ENCODE measurements at places on chromosomes 2 and 18.

- H3K27ac ChIP-seq, result no peak overlapping the region
- H3K36me3 ChIP-seq, result no peaks in the 10 kb centered on the region
- H3K4me1 ChIP-seq, result no peaks in the 10 kb centered on the region
- DNase-seq, result no peak
- no peaks in the 10 kb centered on the region for H3K27me3 ChIP-seq
Measured at GRCh38 chr2:134582547-134582899, 136.3 kb downstream of the TMEM163 start.

GRCh38 chr2:25853038-25853638 lies 25.1 kb downstream of the ASXL2 start:
- DNase-seq, result no peak
- H3K27ac ChIP-seq, result no peak overlapping the region
- H3K27me3 ChIP-seq, result no peaks in the 10 kb centered on the region
- H3K4me3 ChIP-seq, result no peak overlapping the region
- H3K4me1 ChIP-seq, result peaks cover 5% of the 10 kb centered on the region

- H3K27me3 ChIP-seq, result peaks cover 46% of the 10 kb centered on the region
- H3K36me3 ChIP-seq, result no peaks in the 10 kb centered on the region
- DNase-seq, result peak; percentile 77
- no peak overlapping the region for H3K27ac ChIP-seq
- H3K4me1 ChIP-seq, result peaks cover 15% of the 10 kb centered on the region
Measured at GRCh38 chr2:157327621-157328500, 2.2 kb upstream of the ERMN start.

GRCh38 chr18:8601277-8602032 lies 7.8 kb upstream of the RAB12 start:
- peaks cover 17% of the 10 kb centered on the region for H3K27me3 ChIP-seq
- no peak for DNase-seq
- no peaks in the 10 kb centered on the region for H3K36me3 ChIP-seq
- H3K4me1 ChIP-seq, result peaks cover 8% of the 10 kb centered on the region
- H3K27ac ChIP-seq, result no peak overlapping the region

DNA sequence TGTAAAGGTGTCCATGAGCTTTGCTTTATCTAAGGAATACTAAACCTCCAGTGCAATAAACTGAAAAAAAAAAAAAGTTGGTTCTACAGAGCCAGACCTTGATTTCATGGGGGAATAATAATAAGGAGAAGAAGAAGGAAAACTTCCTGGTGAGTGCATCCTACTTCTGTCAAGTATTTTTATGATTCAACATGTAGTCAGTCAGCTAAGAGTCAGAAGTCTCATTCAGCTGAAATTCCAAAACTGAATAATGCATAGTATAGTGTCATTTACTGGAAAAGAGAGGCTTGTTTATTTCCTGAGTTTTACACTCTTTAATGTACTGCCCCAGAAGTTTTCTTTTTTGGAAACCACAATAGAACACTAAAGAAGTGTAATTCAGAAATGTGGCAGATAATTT lies 77.8 kb upstream of the TACR1 start:
- DNase-seq, result no peak
- no peak overlapping the region for H3K4me3 ChIP-seq
- no peak overlapping the region for H3K27ac ChIP-seq
- no peaks in the 10 kb centered on the region for H3K27me3 ChIP-seq

- H3K36me3 ChIP-seq, result peaks cover 10% of the 10 kb centered on the region
- no peaks in the 10 kb centered on the region for H3K27me3 ChIP-seq
- peak overlapping the region; percentile 78 for H3K27ac ChIP-seq
Measured at GRCh38 chr2:121887513-121888188, 132.2 kb downstream of the TSN start.

GRCh38 chr18:42760290-42760689 lies 355.2 kb downstream of the RIT2 start:
- peaks cover 29% of the 10 kb centered on the region for H3K4me1 ChIP-seq
- no peak overlapping the region for H3K27ac ChIP-seq
- DNase-seq, result no peak
- no peak overlapping the region for H3K4me3 ChIP-seq
- H3K36me3 ChIP-seq, result peaks cover under 1% of the 10 kb centered on the region

DNA sequence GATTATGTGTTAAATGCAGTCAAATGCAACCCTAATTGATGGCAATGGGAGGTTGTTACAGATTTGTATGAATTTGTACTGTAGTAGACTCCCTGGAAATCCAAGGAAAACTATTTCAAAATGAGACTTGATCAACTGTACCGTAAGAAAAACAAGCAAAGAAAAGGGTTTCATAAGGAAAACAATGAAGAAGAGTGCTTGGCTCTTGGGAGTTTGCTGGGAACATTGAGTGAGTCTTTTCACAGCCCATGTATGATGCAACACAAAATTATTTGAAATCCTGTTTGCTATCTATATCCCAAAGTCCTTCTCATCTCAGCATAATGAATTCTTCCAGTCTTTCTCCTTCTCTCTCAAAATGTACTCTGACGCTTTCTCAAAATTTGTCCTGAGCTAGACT lies 67.0 kb upstream of the OSR1 start:
- no peaks in the 10 kb centered on the region for H3K36me3 ChIP-seq
- no peaks in the 10 kb centered on the region for H3K27me3 ChIP-seq
- H3K27ac ChIP-seq, result no peak overlapping the region
- peaks cover 5% of the 10 kb centered on the region for H3K4me1 ChIP-seq
- H3K4me3 ChIP-seq, result no peak overlapping the region
- no peak for DNase-seq

DNA sequence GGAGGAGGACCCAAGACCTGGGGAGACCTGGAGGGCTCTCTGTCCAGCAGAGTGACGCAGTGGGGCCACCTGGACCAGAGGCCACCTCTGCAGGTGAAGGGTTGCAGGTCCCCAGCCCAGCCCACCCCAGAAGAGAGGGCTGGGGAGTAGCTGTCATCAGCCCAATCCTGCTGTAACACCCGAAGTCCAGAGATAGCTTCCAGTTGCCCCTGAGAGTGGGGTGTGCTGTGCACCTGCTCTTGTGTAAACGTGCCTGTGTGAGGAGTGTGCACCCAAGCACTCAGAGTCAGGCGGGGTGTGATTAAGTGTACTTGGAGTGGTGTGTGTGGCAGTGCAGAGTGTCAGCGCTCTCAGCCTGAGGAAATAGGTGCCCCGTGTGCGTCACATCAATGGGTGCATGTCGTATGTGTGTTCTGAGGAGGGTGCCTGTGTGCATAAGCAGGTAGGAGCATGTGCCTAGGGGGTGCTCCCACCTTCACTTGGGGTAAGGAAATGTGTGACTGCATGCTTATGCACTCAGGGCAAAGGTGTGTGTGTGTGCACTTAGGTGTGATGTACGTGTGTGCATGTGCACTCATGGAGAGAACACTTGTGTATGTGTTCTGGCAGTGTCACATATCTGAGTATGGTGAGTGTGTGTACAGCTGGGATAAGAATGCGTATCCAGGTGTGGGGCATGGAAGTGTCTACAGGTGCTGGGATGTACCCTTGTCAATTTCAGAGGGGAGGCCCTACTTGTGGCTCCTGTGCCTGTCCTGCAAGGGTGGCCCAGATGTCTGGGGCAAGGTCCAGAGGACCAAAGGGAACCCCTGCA lies 672 bp downstream of the ATP6V1B1 start:
- peaks cover 34% of the 10 kb centered on the region for H3K4me1 ChIP-seq
- H3K27me3 ChIP-seq, result peaks cover 7% of the 10 kb centered on the region
- no peaks in the 10 kb centered on the region for H3K36me3 ChIP-seq
- H3K4me3 ChIP-seq, result no peak overlapping the region
- no peak overlapping the region for H3K27ac ChIP-seq
- no peak for DNase-seq

- no peak overlapping the region for H3K4me3 ChIP-seq
- no peak overlapping the region for H3K27ac ChIP-seq
- no peak for DNase-seq
- no peaks in the 10 kb centered on the region for H3K27me3 ChIP-seq
- no peaks in the 10 kb centered on the region for H3K4me1 ChIP-seq
Measured at GRCh38 chr18:5309888-5310470, 14.5 kb upstream of the ZBTB14 start.

- no peaks in the 10 kb centered on the region for H3K4me1 ChIP-seq
- no peak for DNase-seq
- peaks cover 8% of the 10 kb centered on the region for H3K27me3 ChIP-seq
- H3K4me3 ChIP-seq, result no peak overlapping the region
- H3K36me3 ChIP-seq, result no peaks in the 10 kb centered on the region
- no peak overlapping the region for H3K27ac ChIP-seq
Measured at GRCh38 chr2:67600946-67601345, 203.8 kb downstream of the ETAA1 start.

DNA sequence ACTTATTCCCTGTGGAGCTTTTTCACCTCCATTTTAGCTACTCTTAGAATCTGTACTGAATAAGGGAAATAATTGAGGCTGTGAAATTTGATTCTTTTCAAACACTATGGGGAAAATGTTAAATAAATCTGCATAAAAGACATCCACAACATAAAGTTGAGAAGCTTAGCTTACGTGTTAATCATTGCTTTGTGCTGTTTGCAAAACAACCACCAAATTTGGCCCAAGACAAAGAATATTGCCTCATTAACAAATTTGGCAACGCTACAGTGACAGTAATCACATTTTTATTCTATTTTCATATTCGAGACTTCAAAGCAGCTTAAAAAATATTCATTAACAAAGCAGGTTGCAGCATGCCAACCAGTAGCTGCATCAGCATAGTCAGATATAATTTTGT lies 437.6 kb downstream of the DPP10 start:
- H3K27me3 ChIP-seq, result no peaks in the 10 kb centered on the region
- H3K4me3 ChIP-seq, result no peak overlapping the region
- H3K4me1 ChIP-seq, result no peaks in the 10 kb centered on the region
- no peak for DNase-seq
- H3K36me3 ChIP-seq, result no peaks in the 10 kb centered on the region

GRCh38 chr2:31266804-31267203 lies 32.9 kb downstream of the EHD3 start:
- no peak overlapping the region for H3K27ac ChIP-seq
- no peaks in the 10 kb centered on the region for H3K4me1 ChIP-seq
- H3K27me3 ChIP-seq, result no peaks in the 10 kb centered on the region
- H3K36me3 ChIP-seq, result peaks cover 9% of the 10 kb centered on the region

DNA sequence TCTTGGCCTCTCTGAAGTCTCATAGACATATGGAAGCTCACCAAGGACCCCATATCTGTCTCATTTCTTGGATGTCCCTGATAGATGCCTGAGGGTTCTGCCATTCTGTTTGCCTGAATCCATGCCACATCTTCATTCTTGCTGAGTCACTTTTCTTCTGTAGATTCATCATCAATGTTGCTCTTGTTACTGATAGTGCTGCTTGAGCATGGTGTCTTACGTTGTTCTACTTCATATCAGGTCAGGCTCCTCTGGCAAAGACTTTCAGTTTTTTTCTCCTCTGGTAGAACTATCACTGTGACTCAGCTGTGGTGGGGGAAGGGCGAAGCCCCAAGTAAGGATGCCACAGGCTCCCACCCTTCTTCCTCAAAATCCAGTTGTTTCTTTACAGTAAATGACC lies 885.2 kb downstream of the DCDC2C start:
- H3K27me3 ChIP-seq, result no peaks in the 10 kb centered on the region
- DNase-seq, result no peak
- H3K4me1 ChIP-seq, result peaks cover 7% of the 10 kb centered on the region
- H3K4me3 ChIP-seq, result no peak overlapping the region
- no peaks in the 10 kb centered on the region for H3K36me3 ChIP-seq
- H3K27ac ChIP-seq, result no peak overlapping the region

GRCh38 chr2:100137318-100137717 lies 5.1 kb downstream of the AFF3 start:
- H3K27me3 ChIP-seq, result no peaks in the 10 kb centered on the region
- no peak for DNase-seq
- no peak overlapping the region for H3K27ac ChIP-seq

DNA sequence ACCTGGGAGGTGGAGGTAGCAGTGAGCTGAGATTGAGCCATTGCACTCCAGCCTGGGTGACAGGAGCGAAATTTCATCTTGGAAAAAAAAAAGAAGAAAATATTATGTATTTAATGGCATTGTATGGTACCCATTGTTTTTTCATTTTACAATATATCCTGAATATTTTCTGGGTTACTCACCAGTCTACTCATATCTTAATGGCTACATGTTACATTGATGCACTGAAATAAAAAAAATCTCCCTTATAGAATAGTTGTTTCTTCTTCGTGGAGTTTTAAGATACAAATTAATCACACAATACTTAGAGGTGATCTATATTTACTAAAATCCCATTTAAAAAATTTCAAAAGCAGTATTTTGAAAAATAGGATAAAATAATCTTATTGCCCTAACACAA lies 66.3 kb upstream of the XPO1 start:
- no peaks in the 10 kb centered on the region for H3K27me3 ChIP-seq
- DNase-seq, result no peak
- no peak overlapping the region for H3K4me3 ChIP-seq
- no peaks in the 10 kb centered on the region for H3K4me1 ChIP-seq
- no peak overlapping the region for H3K27ac ChIP-seq
- H3K36me3 ChIP-seq, result no peaks in the 10 kb centered on the region

GRCh38 chr2:18440141-18440661 lies 120.3 kb downstream of the RDH14 start:
- no peaks in the 10 kb centered on the region for H3K4me1 ChIP-seq
- no peaks in the 10 kb centered on the region for H3K36me3 ChIP-seq
- H3K27me3 ChIP-seq, result peaks cover 11% of the 10 kb centered on the region
- no peak for DNase-seq

- no peaks in the 10 kb centered on the region for H3K36me3 ChIP-seq
- H3K4me1 ChIP-seq, result peaks cover 21% of the 10 kb centered on the region
- no peak for DNase-seq
Measured at GRCh38 chr18:24595561-24596031, 135.2 kb downstream of the HRH4 start.

DNA sequence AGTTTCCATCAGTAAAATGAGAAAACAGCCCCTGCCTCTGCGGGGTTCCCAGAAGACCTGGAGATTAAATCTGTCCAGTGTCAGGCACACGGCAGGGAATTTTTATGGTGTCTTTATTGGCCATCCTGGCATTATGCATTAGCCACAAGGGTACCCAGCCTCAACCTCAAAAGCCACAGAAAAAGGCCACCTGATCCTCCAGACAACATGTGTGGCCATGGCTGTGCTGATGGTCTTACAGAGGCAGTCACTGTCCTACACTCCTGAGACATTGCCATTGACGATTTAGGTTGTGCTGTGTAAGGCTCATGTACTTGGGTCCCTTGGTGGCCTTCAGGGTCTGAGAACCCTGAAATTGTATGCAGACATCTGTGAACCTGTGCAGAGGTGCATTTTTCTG lies 115.6 kb downstream of the SMAD7 start:
- H3K36me3 ChIP-seq, result peaks cover 3% of the 10 kb centered on the region
- H3K27ac ChIP-seq, result no peak overlapping the region
- no peak for DNase-seq

- H3K27me3 ChIP-seq, result no peaks in the 10 kb centered on the region
- H3K4me3 ChIP-seq, result no peak overlapping the region
- no peaks in the 10 kb centered on the region for H3K4me1 ChIP-seq
- H3K36me3 ChIP-seq, result peaks cover 2% of the 10 kb centered on the region
- no peak overlapping the region for H3K27ac ChIP-seq
Measured at GRCh38 chr2:158293722-158294121, 162.8 kb downstream of the CCDC148 start.

- no peak for DNase-seq
- H3K27ac ChIP-seq, result no peak overlapping the region
- H3K27me3 ChIP-seq, result no peaks in the 10 kb centered on the region
- H3K4me1 ChIP-seq, result peaks cover 4% of the 10 kb centered on the region
- H3K4me3 ChIP-seq, result no peak overlapping the region
- H3K36me3 ChIP-seq, result no peaks in the 10 kb centered on the region
Measured at GRCh38 chr2:173053043-173053699, 22.5 kb upstream of the MAP3K20 start.

Measured in neural crest cell (in vitro differentiated cells).